ENCODE measurements at places on chromosomes 12 and 14. TPM values are rescaled to one million over a fixed set of nuclear protein-coding genes. Genes with fewer than 3 reads are reported as not detected.

- H3K27me3 ChIP-seq: no peaks in the 10 kb centered on the region
- H3K4me1 ChIP-seq: no peaks in the 10 kb centered on the region
- no peak for DNase-seq
- H3K27ac ChIP-seq: no peak overlapping the region
- H3K36me3 ChIP-seq: no peaks in the 10 kb centered on the region
These were observed 288.5 kb downstream of the KSR2 start for GRCh38 chr12:117680312-117680711.

DNA sequence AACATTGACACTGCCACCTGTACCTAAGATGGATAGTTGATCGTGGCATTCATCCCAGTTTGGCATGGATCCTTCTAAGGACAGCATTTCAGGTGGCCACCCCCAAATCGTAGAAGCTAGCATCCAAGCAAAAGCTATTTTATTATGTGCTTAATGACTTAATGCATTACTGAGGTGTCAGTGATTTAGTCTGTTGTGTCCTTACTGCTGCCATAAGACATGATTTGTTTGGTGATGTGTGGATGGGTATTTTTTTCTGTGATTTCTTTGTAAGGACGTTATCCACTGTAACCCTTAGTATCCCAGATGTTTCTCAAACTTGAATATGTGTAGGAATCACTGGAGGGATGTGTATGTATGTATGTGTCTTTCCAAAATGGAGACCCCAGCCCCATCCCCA is 81.2 kb upstream of the EVL start:
- no peaks in the 10 kb centered on the region for H3K36me3 ChIP-seq
- no peaks in the 10 kb centered on the region for H3K27me3 ChIP-seq
- no peak for DNase-seq
- H3K4me1 ChIP-seq: no peaks in the 10 kb centered on the region
- no peak overlapping the region for H3K27ac ChIP-seq

DNA sequence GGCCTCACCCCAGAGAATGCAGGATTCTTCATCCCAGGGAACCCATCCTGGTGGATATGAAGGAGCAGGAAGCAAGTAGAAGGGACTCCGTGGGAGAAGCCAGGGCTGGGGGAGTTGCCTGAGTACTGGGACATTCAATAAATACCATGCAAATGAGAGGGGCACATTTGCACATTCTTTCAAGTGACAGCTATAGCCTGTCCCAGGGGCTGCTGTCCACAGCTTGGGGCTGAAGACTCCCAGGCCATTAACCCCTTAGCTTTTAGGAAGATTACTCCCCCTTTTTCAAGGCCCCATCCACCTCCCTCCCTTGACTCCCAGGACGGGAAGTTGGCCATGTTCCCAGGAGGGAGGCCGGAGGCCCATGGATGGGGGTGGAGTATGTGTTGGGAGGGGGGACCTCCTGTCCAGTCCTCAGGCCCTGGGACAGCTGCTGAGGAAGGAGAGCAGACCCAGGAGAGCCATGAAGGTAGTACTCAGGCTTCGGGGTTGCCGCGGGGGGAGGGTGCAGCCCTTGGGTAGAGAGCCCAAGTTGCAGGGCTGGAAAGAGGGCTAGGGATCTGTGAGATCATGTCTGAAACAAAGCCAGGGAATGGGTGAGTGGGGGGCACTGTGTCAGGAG is 974 bp upstream of the TNS2 start:
- H3K4me3 ChIP-seq: peak overlapping the region; percentile 86
- no peaks in the 10 kb centered on the region for H3K27me3 ChIP-seq
- H3K27ac ChIP-seq: peak overlapping the region; percentile 98
- H3K36me3 ChIP-seq: peaks cover 15% of the 10 kb centered on the region
- H3K4me1 ChIP-seq: peaks cover 60% of the 10 kb centered on the region

Gene SLC25A3
- 355 TPM for total RNA-seq

GRCh38 chr12:107845980-107846659 is 71.6 kb downstream of the ASCL4 start:
- peaks cover 19% of the 10 kb centered on the region for H3K4me1 ChIP-seq
- no peak overlapping the region for H3K27ac ChIP-seq
- H3K36me3 ChIP-seq: no peaks in the 10 kb centered on the region
- peaks cover 56% of the 10 kb centered on the region for H3K27me3 ChIP-seq
- H3K4me3 ChIP-seq: no peak overlapping the region
- DNase-seq: no peak

Gene INHBE
- total RNA-seq: not detected

Gene IGF1
- total RNA-seq: 6.0 TPM

Gene NDRG2
- total RNA-seq: 127 TPM
